ENCODE measurements at places on chromosomes 12 and 14. TPM values are rescaled to one million over a fixed set of nuclear protein-coding genes. Genes with fewer than 3 reads are reported as not detected.

Gene NEUROD4
- not detected for total RNA-seq

Gene MYF5
- total RNA-seq: not detected

Gene SERPINA9
- total RNA-seq: not detected

Gene LALBA
- not detected for total RNA-seq

Gene HSPB8
- total RNA-seq: 38.7 TPM

Gene MFAP5
- not detected for total RNA-seq

Gene ADGRD1
- 6.6 TPM for total RNA-seq

- DNase-seq: no peak
Observed at GRCh38 chr14:69106451-69106850, 46.5 kb downstream of the DCAF5 start.

- DNase-seq: no peak
Observed at GRCh38 chr12:106204312-106204711, 43.5 kb downstream of the CKAP4 start.

DNA sequence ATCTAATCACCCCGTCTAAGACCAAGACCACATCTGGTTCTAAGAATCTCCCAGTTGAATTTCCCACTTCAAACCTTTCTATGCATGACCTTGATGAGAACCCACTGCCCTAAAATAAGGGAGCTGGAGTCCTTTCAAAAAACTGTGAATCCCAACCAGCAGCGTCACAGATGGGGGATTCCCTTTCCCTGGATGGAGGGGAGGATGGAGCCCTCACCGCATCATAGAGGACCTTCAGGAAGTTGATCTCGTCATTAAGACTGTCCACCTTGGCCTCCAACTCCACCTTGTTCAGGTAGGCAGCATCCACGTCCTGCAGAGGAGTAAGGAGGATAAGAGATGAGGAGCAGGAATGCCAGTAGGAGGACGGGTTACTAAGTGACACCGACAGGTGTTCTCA lies 4.8 kb downstream of the KRT4 start:
- DNase-seq: no peak

- no peak for DNase-seq
Observed at GRCh38 chr12:104377514-104377812, 73.9 kb downstream of the EID3 start.

DNA sequence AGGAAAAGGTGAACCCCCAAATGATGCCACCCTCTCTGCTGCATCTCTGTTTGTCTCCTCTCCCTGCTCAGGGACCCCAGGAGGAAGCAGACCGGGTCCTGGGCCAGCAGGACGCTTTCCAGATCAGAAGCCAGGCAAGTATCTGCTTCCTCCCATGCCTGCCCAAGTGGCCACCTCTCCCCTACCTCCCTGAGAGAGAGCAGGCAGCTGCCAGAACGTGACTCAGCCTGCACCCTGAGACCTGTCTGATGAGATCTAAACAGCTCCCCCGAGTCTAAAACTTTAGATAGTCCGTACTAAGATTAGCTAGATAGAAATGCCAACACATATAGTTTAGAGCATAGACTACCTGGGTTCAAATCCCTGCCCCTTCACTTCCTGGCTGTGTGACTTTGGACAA lies 31.2 kb upstream of the OAS1 start:
- no peak for DNase-seq

DNA sequence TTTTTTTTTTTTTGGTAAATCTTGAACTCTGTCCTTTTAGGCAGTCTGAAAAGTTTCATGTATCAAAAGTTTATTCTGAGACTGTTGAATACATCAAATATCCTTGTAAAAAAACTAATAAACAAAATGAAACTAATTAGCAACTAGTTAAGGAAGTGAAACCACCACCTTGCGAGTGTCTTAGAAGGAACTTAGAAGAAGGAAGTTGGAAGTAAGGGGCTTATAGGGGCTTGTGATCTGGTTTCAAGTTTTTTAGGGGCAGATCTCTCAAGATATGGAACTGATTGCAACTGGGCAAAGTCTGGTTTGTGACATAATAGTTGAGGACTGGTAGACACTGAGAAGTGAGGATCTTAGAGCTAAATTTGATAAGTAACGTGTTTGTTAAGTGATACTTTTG lies 748.8 kb downstream of the C12orf50 start:
- DNase-seq: no peak

GRCh38 chr12:113119980-113120669 lies 15.4 kb downstream of the RASAL1 start:
- DNase-seq: no peak

DNA sequence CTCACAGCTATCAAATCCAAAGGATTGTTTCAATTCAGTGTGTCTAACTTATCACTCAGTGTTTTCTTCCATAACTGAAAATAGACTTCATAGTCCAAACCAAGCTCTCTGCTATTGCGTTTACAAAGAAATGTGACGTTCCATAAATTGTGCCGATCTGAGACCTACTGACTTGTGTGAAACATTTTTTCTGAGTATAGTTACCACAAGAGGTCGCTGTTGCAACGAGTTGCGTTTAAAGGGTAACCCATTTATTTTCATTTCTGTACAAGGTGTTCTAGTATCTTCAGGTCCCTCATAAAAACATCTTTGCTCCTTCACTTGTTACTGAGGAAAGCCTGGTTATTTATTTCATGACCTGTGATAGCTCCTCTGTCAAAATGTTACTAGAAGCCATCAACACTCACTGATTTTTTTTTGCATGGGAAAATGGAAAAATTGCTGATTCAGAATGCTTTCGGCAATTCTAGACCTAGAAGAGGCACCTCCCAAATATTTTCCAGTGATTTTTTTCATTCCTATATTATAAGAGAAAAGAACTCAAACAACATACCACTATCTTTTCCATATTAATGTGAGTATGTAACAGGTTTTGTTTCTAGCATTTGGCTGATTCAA lies 60.9 kb upstream of the OR4E1 start:
- no peak for DNase-seq

DNA sequence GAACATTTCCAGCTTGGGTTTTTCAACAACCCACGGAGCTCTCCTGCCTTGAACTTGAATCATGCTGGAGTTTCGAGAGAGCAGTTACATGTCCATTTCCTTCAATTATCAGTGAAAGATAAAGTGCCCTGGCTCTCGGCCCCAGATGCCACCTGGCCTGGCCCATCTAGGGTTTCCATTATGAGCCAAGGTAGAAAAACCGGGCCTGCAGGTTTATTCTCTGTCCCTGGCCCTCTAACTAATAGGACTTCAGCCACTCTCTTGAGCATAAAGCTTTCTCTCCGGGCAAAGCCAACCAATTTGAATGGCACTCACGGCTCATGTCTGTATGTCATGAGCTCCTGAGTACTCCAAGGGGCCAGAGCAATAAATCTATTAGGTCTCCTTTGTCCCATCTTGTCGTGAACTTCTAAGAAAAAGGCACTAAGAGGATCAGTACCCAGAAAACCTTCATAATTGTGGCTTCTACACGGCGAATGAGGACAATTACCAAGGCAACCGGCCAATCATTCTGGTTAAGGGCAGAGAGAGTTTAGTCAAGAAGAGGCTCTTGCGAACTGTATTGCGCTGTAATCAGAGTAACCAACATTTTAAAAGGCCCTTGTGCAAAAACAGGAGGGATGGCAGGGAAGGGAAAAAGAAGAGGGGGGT lies 392.3 kb downstream of the MED13L start:
- DNase-seq: no peak

DNA sequence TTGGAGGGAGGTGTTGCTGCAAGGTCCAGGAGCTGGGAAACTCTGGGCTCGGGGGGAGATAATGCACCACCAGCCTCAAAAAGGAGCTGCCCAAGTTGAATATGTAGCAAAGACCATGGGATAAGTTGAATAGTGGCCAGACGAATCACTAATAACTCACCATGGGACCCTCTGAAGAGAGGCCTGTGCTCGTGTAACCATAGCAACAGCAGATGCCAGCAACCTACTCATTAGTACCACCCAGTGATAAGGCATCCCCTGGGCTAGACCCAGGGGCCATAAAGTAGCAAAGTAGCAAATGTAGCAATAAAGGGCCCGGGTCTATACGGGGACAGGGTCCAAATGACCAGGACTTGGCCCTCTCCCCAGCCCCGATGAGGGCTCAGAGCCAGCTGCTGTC lies 328.0 kb downstream of the DPF3 start:
- DNase-seq: no peak

DNA sequence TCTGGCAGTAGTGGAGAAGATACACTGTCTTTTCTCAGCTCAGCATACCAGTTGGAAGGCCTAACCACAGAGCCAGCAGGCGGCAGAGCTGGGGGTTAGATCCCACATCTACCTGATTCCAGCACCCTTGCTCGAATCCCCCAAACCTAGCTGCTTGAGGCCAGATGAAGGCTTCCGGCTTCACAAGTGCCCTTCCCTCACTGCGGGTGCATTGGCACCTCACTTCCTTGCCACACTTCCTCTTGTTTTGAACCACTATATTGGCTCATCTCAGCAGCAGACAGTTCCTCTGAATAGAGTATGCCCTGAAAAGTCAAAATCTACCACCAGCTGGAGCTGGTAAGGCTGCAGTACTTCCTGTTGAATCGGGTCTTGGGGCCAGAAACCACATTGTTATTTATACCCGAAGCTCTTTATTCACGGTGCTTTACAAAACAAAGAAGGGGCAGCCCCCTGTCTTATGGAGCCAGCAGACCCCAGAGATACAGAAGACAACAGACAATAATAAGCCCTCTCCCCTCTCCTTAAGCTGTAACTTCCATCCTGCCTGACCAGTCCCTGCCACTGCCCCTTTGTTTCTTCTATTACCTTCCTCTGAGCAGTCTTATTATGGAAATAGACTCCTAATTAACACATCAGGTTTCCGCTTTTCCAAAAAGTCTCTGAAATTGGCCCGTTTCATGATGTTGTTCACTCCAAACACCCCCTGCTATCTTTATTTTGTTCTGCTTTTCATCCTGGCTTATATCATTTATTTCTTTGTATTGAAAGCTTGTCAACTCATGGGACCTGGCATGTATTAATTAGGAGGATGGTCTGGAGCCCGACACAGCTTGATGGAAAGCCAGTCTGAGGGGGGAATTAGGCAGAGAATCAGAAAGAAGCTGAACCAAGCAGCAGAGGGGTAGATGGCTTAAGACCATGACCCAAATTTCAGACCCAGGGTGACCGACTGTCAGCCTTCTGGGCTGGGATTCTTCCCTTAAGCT lies 233.5 kb downstream of the EFCAB11 start:
- DNase-seq: no peak

GRCh38 chr12:124190312-124191023 lies 104.4 kb upstream of the RFLNA start:
- DNase-seq: no peak

- no peak for DNase-seq
Observed at GRCh38 chr12:20101046-20101445, 267.3 kb upstream of the PDE3A start.

GRCh38 chr12:26416550-26416949 lies 221.2 kb downstream of the SSPN start:
- DNase-seq: no peak

DNA sequence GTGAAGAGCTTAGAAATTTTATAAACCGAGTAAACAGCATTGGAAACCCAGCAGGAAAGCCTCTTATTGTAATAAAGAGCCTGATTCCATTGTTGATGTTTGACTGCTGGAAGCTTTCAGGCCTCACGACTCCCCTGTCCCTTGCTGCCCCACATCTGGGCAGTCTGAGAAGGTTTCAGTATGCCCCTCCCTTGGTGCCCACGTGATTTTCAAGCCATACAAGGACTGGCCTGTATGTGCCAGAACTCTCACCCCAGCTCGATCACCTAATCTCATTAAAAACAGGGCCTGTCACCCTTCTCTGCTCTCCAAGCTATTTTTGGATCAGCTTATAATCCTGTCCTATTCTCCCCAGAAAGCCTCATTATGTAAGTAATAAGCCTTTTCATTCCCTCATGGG lies 7.5 kb upstream of the PYROXD1 start:
- DNase-seq: no peak

GRCh38 chr12:101826766-101827368 lies 3.9 kb downstream of the GNPTAB start:
- no peak for DNase-seq

DNA sequence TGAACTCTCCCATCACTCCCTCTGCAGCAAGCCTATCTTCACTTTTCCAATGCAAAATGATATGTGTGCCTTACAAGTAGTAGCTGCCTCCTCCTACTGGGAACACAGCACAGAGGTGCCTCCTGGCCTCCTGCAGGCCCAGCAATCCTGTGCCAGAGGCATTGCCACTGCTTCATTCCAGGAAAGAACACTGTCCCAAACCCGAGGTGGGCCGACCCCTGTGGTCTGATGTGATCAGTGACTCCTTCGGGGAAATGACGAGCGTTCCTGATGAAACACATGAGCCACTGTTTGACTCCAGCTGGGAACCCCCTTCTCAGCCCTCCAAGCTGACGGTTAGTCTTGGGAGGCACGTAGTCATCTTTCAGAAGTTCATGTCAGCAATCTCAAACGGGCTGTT lies 19.5 kb downstream of the PSMC1 start:
- no peak for DNase-seq

DNA sequence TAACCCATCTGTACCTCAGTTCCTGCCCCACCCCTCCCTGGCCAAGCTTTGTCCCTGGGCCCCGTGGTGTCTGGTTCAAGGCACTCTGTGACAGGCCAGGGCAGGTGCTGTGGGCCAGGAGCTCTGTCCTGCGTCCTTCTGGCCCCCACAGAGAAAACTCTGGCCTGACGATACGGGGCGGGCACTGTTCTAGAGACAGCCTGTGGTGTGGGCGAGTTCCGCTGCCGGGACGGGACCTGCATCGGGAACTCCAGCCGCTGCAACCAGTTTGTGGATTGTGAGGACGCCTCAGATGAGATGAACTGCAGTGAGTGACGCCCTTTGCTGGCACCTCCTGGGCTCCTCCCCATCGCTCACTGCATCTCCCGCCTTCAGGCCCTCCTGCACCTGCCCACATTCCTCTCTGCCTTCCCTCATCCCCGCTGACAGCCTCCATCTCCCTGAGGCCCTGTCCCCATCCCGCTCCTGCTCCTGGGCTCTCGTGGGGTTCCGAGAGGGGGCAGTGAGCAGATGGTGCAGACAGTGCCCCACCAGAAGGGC lies 22.8 kb upstream of the NXPH4 start:
- DNase-seq: no peak

- DNase-seq: no peak
Observed at GRCh38 chr12:50734409-50735263, 29.3 kb upstream of the ATF1 start.

GRCh38 chr12:116055895-116056607 lies 221.4 kb downstream of the MED13L start:
- DNase-seq: no peak

GRCh38 chr12:16437926-16438325 lies 90.5 kb downstream of the MGST1 start:
- no peak for DNase-seq
